Left lung (tissue), 14 donors: ENCODE measurements at places on chromosomes 1 and 21. TPM values are rescaled to one million over a fixed set of nuclear protein-coding genes. Genes with fewer than 3 reads are reported as not detected.

The MTARC2 gene
- polyA plus RNA-seq = 81.7 TPM

The NLRP3 gene
- polyA plus RNA-seq = 1.9 TPM

The LRRC39 gene
- 3.2 TPM for polyA plus RNA-seq

The VAV3 gene
- polyA plus RNA-seq = 7.1 TPM

The HAPLN2 gene
- 0.34 TPM for polyA plus RNA-seq

The CD1E gene
- 0.24 TPM for polyA plus RNA-seq

The GNAT2 gene
- polyA plus RNA-seq = not detected

DNA sequence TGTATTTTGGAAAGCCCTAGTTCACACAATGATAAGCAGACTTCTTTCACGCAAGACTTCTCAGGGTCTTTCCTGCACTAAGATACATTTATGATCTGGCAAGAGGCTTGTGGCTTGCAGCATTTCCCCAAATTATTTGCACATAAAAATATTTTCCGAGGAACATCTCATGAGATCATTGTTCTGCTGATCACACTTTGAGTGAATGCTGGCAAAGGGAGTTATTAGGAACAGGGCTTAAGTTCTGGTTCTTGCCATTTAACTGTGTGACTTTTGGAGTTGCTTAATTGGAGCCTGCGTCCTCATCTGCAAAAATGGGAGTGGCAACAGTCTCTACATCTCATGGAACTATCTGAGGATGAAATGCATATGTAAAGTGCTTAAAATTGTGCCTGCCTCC, 50.2 kb downstream of the GADD45A start:
- DNase-seq = no peak
- H3K36me3 ChIP-seq = no peaks in the 10 kb centered on the region
- no peaks in the 10 kb centered on the region for H3K27me3 ChIP-seq
- H3K4me3 ChIP-seq = no peak overlapping the region
- peaks cover 33% of the 10 kb centered on the region for H3K4me1 ChIP-seq

GRCh38 chr21:25637851-25638659, 1.0 kb upstream of the JAM2 start:
- H3K27ac ChIP-seq = no peak overlapping the region
- H3K4me3 ChIP-seq = no peak overlapping the region
- DNase-seq = no peak
- H3K36me3 ChIP-seq = no peaks in the 10 kb centered on the region
- no peaks in the 10 kb centered on the region for H3K27me3 ChIP-seq
- H3K4me1 ChIP-seq = peaks cover 10% of the 10 kb centered on the region

DNA sequence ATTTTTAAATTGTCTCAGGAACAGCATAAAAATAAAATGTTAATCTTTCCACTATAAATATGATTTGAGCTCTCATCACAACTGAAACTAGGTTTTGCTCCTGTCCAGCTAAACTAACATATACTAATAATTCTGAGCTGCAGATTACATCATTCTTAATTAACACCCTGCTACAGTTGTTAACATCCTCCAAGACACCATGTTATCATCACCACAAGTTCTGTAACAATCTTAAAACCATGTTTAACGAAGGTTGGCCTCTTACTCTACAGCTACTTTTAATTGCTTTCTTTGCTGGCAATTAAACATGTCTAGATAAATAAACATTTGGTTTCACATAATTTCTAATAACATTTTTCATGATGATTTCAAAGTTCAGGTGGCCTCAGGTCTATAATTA, 240.9 kb downstream of the FAF1 start:
- no peaks in the 10 kb centered on the region for H3K36me3 ChIP-seq
- no peak for DNase-seq
- H3K27ac ChIP-seq = no peak overlapping the region

GRCh38 chr1:234611847-234612351, 1.9 kb upstream of the IRF2BP2 start:
- no peaks in the 10 kb centered on the region for H3K27me3 ChIP-seq
- peak overlapping the region; percentile 44 for H3K4me3 ChIP-seq
- no peaks in the 10 kb centered on the region for H3K36me3 ChIP-seq
- peak overlapping the region; percentile 98 for H3K27ac ChIP-seq
- no peak for DNase-seq
- H3K4me1 ChIP-seq = peaks cover 55% of the 10 kb centered on the region

- no peak for DNase-seq
- H3K27me3 ChIP-seq = no peaks in the 10 kb centered on the region
- no peak overlapping the region for H3K27ac ChIP-seq
- no peaks in the 10 kb centered on the region for H3K4me1 ChIP-seq
Observed at GRCh38 chr21:45374826-45375455, 30.0 kb upstream of the COL18A1 start.

DNA sequence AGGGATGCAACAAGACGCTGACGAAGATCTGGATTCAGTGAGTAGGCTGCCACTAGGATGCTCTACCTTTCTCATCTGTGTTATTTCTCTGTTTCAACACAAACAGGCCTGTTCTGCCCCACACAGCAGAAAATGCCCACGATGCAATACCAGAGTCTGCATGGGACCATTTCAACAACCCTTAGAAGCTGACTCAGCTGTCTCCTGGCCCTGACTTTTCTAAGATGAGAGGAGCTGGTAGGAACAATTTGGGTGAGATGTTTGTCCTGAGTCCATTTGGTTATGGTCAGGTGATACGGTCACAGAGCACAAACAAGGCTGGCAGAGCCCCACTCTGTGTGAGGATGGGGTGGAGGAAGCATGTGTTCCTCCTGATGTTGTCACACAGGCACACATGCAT, 11.5 kb upstream of the SLC2A1 start:
- no peak overlapping the region for H3K27ac ChIP-seq
- no peaks in the 10 kb centered on the region for H3K36me3 ChIP-seq
- H3K4me3 ChIP-seq = no peak overlapping the region
- DNase-seq = no peak

- H3K27ac ChIP-seq = peak overlapping the region; percentile 39
- no peak for DNase-seq
- H3K36me3 ChIP-seq = no peaks in the 10 kb centered on the region
- peak overlapping the region; percentile 44 for H3K4me3 ChIP-seq
Observed at GRCh38 chr1:53062708-53063591, 937 bp downstream of the PODN start.

DNA sequence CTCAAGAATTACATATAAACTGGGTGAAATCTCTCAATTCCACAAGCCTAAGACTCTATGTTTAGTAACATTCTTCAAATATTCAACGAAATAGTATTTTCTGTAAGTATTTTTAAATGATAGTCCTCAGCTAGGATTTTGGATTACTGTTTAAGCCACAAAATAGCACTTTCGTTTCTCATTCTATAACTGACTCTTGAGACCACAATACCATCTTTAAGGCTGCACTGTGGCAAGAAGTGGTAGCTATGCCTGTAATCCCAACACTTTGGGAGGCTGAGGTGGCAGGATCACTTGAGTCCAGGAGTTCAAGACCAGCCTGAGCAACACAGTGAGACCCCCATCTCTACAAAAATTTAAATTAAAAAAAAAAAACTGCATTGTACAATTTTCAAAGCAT, 126.7 kb downstream of the CDC42BPA start:
- no peaks in the 10 kb centered on the region for H3K4me1 ChIP-seq
- H3K4me3 ChIP-seq = no peak overlapping the region
- H3K27ac ChIP-seq = no peak overlapping the region
- no peaks in the 10 kb centered on the region for H3K36me3 ChIP-seq

DNA sequence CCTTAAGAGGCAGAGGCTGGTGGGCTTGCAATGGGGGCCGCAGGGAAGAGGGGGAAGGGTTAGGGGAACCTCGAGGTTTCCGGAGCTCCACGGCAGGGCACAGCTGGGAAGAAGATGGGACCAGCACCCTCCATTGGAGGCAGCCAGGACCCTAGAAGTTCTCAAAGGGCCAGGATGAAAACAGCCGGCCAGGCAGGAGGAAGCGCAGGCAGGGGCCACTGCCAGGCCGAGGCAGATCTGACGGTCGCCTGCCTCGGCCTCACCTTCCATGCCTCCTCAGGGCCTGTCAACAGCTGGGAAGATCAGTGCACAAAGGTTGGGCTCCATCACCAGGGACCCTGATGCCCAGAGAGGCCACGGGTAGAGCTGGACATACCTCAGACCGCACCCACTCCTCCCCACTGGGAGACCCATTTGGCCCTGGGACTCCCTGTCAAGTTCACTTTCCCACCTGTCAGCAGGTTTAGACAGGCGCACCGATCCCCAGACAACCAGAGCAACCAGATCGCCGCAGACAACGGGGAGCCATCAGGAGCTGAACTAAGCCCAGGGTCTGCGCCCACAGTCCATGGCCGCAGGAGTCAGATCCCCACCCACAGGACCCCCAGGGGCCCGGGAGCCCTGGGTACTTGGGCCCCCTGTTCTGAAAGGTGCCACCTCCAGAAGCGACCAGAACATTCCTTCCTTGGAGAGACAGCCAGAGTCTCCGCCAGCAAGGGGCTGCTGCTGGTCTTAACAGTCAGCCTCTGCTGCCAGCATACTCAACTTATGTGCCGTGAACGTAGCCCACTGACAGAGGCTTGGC, 2.2 kb downstream of the SLC19A1 start:
- no peaks in the 10 kb centered on the region for H3K4me1 ChIP-seq
- no peak overlapping the region for H3K27ac ChIP-seq
- H3K36me3 ChIP-seq = peaks cover 20% of the 10 kb centered on the region

DNA sequence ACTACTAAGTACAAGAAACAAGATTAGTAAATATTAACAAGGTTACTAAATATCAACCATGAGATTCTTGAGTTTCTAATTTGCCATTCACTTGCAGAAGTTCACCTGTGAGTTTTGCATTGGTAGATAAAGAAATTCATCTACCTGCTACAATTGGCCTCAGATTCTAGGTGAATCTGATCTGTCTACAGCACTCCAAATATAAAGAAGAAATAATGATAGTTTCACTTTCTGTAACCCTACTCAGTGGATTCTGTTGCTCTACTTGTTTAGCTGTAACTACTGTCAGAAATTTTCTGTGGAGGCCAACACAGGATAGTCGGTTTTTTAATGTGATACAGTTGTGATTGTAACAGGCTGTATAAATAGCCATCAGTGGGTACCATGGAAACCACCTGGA, 118.6 kb downstream of the NR5A2 start:
- no peaks in the 10 kb centered on the region for H3K36me3 ChIP-seq
- H3K27me3 ChIP-seq = no peaks in the 10 kb centered on the region
- H3K27ac ChIP-seq = no peak overlapping the region
- DNase-seq = no peak
- H3K4me1 ChIP-seq = no peaks in the 10 kb centered on the region
- no peak overlapping the region for H3K4me3 ChIP-seq

DNA sequence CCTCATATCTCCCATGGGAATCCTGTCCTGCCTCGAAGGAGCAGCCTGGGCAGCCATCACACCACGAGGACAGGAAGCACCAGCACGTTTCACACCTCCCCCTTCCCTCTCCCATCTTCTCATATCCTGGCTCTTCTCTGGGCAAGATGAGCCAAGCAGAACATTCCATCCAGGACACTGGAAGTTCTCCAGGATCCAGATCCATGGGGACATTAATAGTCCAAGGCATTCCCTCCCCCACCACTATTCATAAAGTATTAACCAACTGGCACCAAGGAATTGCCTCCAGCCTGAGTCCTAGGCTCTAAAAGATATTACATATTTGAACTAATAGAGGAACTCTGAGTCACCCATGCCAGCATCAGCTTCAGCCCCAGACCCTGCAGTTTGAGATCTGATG, 8.7 kb downstream of the SLAMF8 start:
- no peak overlapping the region for H3K27ac ChIP-seq
- no peaks in the 10 kb centered on the region for H3K4me1 ChIP-seq
- DNase-seq = no peak
- H3K4me3 ChIP-seq = no peak overlapping the region
- H3K27me3 ChIP-seq = no peaks in the 10 kb centered on the region
